ENCODE measurements at places on chromosomes 13 and 19.

DNA sequence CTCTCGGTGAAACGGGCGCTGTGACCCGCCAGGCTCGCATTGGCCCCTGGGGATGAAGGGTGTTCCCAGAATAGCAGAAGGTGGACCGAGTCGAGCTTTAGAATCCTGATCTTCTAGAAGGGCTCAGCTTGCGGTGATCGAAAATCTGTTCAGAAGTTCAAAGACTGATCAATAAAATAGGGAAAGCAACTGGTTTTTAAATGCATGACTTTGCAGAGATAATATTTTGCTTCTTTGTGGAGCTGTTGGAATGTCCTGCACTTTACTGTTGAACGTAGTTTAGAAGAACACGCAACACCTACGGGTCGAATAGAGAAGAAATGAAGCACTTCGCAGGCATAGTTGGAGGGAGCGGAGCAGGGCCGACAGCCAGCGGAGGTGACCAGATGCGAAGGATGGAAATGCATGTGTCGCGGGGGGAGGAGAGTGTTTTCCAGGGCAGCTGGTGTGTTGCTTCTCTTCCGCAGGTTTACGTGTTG is 766 bp downstream of the CEBPG start:
- DNase-seq = no peak

DNA sequence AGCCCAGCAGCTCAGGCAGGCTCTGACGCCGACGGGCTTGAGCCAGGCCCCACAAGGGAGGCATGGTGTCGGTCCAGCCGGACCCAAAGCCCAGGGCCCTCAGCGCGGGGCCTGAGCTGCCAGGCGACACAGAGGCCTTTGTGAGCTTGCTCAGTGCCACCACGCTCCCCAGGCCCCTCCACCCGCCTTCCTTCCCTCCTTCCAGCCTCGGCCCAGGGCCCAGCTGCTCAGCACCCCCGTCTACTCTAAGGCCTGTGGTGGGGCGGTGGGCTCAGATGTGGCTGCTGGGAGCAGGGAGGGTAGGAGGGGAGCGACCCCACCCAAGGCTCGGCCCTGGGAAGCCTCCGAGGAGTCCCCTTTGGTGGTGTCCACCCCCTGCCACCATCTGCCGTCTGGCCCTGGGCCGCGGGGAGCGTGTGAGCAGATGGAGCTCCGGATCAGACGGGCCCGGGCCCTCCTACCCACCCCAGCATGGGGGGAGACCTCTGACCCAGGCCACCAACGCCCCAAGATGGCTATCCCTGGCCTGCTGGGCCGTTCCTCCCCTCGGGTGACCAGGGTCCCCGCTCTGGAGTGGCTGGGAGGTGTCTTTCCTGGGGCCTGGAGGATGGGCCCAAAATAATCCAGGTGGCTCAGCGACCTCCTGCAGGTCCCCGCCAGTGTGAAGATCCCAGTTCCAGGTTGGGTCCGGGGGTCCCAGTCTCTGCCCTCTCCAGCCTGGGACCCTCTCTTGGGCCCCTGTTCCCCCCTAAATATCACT is 7.8 kb downstream of the ZBTB7A start:
- no peak for DNase-seq

- no peak for DNase-seq
These were observed 56.6 kb downstream of the LIG4 start for GRCh38 chr13:108158746-108159145.

GRCh38 chr13:29384871-29385270 is 210.6 kb downstream of the SLC7A1 start:
- no peak for DNase-seq

GRCh38 chr19:34269968-34270621 is 15.7 kb downstream of the GARRE1 start:
- DNase-seq = no peak
